ENCODE measurements at places on chromosomes 7 and 10.
A peak's percentile ranks its signal among the peaks of the same experiment; 100 is the strongest.

DNA sequence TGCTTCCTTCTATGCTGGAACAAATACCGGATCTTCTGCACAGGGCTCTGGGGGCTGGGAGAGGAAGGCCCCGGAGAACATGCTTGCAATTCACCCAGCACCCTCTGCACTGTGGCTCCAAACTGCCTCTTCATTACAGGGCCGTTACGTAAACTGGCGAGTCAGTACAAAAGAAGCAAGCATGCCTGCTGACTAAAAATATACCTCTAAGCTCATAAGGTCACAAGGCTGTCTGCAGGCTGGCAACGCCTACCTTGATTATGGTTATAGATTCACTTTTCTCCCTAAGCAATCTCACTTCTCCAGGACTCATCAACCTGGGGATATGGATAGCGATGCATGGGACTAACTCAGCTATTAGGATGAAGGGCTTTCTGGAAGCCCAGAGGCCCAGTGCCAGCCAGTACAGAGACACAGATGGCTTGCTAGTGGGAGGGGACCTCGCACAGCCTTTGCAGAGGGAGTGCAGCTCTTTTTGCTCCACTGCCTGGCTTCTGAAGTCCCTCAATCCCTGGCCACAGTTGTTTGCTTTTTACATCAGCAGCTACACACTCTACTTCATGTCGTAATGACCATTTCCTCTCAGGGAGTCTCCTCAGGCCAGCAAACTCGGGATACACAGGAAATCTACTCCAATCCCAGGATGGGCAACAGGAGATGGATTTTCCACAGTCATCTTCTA lies 96.1 kb downstream of the SH3PXD2A start:
- DNase-seq, result peak; percentile 88

- no peak for DNase-seq
Measured at GRCh38 chr7:152851326-152851725, 91.8 kb downstream of the ACTR3B start.

DNA sequence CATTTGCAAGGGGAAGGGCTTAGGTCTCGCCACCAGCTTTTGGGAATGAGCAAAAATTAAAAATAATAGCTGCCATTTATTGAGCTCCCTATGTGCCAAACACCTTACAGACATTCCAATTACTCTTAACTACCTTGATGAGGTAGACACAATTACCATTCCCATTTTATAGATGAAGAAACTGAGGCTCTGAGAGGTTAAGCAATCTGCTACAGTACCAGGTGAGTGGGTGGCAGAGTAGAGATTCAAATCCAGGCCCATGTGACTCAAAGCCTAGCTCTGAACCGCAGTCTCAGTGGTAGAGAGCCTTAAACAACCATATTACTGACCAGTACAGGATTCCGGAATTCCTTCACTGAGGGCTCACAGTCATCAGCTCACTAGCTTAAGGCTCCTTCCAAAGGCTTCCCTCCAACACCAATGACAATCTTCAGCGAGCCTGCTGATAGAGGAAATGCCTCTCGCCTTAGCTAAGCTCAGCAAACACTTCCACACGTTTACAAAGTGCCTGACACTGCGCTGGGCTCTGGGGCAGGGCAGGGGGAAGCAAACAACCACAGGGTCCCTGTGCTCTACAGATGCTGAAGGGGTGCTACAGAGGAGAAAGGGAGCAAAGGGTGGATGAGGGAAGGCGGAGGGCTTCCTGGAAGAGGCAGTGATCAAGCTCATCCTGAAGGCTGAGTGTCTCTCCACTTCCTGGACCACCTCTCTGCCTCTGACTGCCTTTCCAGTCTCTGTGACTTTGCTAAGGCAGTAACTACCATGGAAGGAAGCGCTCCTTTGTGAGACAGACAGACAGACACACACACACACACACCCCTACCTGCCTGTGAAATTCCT lies 7.4 kb downstream of the LRRC20 start:
- DNase-seq, result no peak

GRCh38 chr7:92723943-92724342 lies 112.4 kb downstream of the CDK6 start:
- no peak for DNase-seq

DNA sequence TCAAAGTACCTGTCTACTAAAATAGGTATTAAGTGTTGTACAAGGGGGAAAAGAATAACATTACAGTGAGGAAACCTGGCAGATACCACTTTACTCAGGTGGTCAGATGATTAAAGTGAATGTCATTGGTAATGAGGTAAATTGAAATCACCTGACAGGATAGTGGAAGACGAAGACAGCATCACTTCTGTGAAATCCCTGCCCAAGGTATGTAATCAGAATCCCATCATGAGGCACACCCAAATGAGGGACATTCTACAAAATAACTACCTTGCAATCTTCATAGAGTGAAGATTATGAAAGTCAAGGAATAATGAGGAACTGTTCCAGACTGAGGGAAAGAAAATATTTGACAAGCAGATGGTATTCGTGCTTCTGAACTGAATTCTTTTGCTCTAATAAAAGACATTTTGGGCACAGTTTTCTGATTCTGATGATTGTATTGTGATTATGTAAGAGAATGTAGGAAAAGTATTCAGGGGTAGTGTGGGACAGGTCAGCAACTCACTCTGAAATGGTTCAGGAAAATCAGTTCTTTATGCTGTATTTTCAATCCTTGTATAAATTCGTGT lies 33.3 kb upstream of the ARMS2 start:
- no peak for DNase-seq

GRCh38 chr7:107692501-107692900 lies 31.9 kb downstream of the SLC26A4 start:
- no peak for DNase-seq

DNA sequence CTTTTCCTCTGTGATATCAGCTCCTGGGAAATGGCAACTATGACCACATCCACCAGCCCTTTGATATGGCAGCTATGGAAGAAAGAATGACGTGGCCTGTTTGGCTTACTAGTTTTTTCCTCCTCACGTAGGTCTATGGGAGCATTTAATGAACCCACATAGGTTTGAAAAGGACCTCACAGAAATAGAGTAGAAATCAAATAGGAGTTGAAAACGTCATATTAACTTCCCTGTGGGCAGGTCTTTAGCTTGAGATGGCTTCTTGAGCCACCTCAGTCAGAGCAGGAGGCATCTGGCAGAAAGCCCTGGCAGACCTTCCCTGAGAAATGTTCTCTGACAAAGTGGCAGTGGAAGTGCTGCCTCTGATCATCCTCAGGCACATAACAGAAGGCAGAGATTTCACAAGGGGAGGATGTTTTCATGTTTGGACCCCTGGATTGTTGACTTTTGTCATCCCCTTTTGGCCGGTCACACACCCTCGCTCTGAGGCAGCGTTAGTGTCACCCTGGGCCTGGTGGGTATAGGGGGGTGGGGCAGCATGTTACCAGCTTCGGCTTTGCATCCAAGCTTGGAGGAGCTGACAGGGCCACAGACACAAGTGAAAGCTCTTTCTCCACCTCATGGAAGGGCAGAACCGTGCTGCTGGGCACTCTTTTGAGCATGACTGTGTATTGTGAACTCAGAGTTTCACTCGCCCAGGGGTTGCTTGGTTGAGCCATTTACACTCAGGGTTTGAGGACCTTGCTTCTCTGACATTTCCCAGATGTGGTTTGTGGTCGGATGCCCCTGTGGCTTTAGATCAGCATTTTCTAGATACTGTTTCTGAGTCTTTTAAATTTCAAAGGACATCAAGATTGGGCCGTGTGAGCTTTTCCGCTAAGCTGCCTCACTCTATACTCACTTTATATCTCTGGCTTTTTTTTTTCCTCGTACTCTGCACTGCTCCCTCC lies 184.2 kb downstream of the STK31 start:
- DNase-seq, result no peak

DNA sequence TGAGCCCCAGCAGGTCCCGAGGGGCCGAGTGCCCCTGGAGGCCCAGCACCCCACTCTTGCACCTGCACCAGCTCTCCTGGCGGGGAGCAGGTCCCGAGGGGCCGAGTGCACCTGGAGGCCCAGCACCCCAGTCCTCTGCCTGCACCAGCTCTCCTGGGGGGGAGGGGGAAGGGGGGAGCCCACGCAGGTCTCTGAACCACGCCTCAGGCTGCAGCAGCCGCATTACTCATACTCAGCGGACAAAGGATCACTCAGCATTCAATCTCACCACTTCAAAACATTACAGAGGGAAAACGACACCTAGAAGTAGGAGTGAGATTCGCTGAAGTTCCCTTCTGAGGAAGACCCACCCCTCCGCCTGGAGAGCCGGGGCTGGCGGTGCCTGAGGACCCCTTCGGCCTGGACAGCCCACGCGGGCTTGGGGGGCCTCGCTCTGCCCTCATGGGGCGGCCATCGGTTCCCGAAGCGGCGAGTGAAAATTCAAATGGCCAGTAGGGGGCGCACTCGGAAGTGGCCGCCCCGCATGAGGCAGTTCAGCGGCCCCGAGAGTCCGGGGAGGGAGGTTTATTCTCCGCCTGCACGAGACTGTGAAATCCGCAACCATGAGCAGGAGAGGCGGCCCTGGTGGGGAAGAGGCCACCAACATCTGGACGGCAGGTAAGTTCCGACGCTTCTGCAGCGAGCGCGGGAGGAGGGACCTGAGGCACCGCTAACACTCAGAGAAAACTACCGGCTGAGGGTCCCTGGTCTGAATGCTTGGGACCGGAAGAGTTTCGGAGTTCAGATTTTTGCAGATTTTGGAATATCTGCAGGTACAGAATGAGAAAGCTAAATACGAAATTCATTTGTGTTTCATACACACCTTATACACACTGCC lies 1.1 kb upstream of the GPER1 start:
- peak; percentile 21 for DNase-seq

- DNase-seq, result no peak
Measured at GRCh38 chr10:15539262-15539661, 168.2 kb upstream of the FAM171A1 start.

DNA sequence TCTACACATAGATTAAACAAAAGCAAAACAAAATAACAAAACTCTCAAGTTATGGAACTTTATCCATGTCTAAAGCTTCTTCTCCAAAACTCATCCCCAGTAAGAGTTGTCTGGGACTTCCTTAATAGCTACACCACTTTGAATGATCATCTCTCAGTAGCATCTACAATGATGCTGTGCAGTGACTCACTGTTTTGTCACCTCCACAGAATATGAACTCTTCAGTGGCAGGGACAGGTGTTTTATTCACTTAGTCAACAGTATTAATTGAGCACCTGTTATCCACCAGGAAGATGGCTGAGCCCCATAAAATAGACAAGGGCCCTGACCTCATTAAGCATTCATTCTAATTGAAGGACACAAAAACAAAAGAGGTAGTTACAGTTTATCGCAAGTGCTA lies 350.7 kb downstream of the ELMO1 start:
- no peak for DNase-seq

GRCh38 chr10:100053686-100054460 lies 27.8 kb downstream of the CPN1 start:
- DNase-seq, result no peak

- no peak for DNase-seq
Measured at GRCh38 chr7:21996641-21997040, 50.9 kb upstream of the CDCA7L start.

DNA sequence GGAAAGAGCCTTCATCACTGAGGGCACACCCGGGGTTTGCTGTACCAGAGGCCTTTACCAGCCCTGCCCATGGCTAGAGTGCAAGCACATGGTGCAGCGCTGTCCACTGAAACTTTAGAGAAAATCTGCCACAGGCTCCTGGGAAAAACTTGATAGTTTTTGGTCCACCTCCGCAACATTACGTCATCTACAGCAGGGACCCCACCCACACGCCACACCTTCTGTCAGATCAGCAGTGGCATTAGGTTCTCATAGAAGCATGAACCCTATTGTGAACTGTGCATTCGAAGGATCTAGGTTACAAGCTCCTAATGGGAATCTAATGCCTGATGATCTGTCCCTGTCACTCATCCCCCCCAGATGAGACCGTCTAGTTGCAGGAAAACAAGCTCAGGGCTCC lies 2.5 kb upstream of the ODAD2 start:
- no peak for DNase-seq

DNA sequence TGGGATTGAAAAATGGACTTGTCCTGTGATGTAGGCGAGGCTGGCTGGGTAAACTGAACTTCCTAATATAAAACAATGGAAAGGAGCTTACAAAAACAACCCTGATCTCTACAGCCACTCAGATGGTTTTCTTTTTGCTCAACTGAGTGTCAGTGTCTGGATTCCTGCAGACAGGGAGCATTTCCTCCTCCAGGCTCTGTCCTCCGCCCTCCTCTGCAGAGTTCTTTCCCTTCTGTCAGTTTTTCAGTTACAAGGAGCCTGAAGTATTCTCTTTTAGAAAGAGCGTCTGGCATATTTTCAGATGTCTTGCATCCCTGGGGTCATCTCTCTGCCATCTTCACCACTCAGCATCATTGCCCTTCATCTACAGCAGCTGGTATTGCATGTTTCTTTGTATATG lies 50.0 kb upstream of the PITRM1 start:
- DNase-seq, result no peak

GRCh38 chr10:5629303-5630111 lies 36.9 kb downstream of the ASB13 start:
- peak; percentile 56 for DNase-seq

DNA sequence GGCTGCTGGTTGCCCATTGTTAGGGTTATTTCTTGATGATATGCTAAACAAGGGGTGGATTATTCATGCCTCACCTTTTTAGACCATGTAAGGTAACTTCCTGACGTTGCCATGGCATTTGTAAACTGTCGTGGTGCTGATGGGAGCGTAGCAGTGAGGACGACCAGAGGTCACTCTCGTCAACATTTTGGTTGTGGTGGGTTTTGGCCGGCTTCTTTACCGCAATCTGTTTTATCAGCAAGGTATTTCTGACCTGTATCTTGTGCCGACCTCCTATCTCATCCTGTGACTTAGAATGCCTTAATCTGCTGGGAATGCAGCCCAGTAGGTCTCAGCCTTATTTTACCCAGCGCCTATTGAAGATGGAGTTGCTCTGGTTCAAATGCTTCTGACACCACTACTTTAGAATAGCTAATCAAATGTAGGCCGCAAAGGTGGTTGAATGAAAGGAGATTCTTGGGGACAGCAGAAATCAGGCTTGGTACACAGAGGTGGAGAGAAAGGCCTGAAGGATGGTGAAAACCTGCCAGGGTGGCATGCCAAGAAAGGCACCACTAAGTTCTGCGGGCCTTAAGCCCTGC lies 17.9 kb upstream of the SMO start:
- DNase-seq, result no peak

GRCh38 chr10:119198438-119198837 lies 8.9 kb upstream of the GRK5 start:
- no peak for DNase-seq

DNA sequence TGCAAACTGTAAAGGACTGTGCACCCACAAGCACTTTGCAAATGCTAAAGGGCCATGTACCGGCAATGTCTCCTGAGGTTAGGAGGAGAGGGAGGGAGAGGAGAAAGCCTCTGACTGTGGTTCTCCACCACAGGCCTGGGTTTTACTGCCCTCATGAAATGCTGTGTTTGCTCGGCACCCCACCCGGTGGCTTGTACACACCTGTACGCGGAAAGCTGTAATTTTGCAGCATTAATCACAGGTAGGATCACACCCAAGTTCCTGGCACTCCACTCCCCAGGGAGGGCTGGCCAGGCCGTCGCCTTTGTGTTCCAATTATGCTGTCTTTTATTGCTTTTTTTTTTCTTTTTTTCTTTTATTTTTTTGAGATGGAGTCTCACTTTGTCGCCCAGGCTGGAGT lies 78.5 kb upstream of the MYL10 start:
- no peak for DNase-seq

Data from caudate nucleus (tissue), 63 donors.